ENCODE measurements at places on chromosomes 16 and 17.

- peak; percentile 30 for DNase-seq
These were observed 167.5 kb downstream of the RAB11FIP4 start for GRCh38 chr17:31558748-31559583.

DNA sequence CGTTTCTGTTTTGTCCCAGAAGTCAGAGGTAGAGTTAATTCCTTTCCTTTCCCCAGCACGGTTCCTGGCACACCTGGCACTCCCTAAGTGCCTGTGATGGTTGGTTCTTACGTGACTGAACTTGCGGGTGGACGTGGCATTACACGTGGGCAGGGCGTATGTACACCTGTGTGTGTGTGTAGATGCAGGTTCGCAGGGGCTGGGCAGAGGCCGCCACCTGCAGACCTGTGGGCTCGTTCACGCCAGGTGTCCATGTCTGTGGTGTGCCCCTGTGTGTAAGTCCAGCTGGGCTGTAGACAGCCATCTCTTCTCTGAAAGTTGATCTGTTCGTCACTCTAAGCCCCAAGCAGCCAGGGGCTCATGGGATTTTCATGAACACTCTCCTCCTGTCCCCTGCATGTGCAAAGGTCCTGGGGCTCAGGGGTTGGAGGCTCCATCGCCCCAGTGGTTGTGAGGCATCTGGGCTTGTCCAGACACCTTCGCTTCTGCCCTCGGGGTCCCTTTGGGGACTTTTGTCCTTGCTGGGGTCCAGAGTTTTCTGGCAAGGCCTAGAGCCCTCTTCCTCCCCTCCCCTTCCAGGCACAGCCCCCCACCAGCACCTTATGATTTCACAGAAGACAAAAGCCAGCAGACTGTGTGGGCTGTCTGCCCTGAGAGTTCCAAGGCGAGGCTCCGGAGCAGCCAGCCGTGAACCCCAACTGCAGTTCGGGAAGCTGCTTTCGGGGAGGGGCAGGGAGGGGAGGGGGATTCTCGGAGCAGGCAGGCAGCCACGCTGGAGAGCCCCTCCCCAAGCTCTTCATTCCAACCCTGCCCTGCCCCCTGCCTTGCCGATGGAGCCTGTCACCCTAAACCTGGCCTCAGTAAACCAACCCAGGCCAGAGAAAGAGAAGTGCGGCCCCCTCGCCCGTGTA, 5.4 kb upstream of the FSCN2 start:
- DNase-seq, result no peak

GRCh38 chr16:8675183-8676159, 1.1 kb downstream of the ABAT start:
- DNase-seq, result peak; percentile 56

DNA sequence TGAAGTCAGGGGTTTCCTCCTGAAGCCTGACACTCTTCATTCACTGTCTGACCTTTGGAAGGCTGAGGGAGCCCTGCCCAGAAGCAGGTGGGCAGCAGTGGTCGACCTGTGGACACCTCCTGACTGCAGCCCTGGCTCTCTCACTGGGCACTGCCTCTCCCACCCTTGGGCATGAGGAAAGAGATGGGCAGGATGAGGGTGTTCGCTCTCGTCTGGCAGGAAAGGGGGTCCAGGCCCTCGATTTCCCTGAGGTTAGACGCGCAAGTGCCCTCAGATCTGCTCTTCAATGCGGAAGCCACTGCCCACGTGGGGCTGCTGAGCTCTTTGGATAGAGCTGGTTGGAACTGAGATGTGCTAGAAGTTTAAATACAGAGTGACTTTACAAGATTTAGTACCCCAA, 171.9 kb downstream of the AHSP start:
- DNase-seq, result no peak

DNA sequence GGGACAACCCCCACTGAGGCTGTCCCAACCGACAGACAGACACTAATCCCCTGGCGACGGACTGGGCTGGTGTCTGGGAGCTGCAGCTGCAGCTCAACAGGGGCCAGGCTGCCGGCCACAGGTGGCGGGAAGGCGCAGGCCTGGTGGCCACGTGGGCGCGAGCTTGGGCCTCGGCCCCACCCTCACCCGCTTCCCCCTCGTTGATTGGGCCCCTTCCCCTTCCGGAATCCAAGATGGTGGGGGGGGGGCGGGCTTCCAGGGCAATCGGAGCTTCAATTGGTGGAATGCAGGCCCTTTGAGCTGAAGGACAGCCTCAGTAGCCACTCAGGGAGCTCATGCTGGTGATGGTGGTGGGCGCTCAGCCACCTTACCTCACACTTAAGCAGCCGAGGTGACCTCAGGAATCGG, 8.7 kb upstream of the TBX4 start:
- DNase-seq, result no peak

GRCh38 chr16:31004658-31005057, 5.8 kb downstream of the STX1B start:
- DNase-seq, result no peak

DNA sequence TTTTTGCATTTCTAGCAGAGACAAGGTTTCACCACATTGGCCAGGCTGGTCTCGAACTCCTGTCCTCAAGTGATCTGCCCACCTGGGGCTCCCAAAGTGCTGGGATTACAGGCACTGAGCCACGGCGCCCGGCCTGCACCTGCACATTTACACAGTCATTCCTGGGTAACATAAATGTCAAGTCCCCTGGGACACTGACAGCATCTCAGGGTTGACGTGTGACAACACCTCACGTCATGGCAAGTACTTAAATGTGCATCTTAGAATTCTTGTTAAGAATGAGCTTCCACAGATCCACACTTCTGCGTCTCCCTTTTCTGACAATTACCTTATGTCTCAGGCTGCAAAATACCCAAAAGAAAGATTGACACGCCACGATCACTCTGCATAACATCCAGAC, 80.5 kb downstream of the ABR start:
- DNase-seq, result no peak

GRCh38 chr16:15672514-15673167, 22.6 kb downstream of the NDE1 start:
- peak; percentile 27 for DNase-seq

DNA sequence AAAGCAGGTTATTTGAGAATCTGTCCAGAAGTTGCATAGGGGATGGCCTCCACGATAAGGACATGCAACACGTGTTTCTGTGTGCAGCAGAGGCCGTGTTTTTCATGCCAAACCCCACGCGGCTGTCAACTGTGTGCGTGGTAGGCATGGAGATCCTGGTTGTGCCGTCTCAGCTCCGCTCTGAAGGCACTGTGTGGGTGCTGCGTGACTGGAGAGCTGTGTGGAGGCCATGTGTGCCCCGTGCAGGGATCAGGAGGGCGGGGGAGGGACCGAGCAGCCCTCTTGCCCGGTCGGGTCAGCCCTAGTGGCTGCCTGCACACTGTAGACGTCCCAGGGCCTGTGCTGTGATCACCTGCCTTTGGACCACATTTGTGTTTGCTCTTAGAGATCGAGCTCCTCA, 74.5 kb downstream of the SEC14L1 start:
- no peak for DNase-seq

DNA sequence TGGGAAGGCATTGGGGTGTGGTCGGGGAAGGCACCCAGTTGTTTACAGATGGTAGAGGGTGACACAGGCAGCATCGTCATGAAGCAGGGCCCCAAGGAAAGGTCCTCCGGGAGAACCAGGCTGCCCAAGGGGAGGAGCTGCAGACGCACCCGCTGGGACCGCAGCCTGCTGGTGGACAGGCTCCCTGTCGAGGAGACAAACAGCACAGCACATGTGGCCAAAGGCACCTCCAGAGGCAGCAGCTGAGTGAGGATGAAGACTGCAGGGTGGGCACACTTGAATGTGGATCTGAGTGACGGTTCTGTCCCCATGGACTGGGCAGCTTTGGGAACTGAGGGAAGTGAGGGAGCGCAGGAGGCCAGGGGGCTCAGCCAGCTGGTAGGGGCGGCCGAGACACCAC, 12.4 kb downstream of the CHMP1A start:
- no peak for DNase-seq

DNA sequence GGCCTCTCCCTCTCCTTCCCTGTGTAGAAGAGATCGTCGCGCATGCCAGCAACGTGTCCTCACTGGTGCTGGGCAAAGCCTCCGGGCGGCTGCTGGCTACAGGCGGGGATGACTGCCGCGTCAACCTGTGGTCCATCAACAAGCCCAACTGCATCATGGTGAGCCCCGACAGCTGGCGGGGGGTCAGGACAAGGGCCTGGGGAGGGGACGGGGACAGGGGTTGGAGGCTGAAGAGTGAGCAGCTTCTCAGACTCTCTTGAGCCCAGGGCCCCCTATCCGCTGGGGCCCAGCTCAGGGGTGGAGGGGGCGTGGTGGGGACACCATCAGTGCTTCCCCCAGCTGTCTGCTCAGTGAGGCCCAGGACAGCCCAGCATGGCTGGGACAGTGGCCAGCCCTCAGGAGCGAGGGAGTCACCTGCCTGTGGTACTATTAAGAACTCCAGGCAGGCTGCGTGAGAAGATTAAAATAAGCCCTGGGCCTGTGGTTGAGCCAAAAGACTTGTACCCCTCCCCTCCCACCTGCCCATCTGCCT, 6.2 kb downstream of the KATNB1 start:
- no peak for DNase-seq

GRCh38 chr16:66503030-66503429, 46.9 kb downstream of the TK2 start:
- DNase-seq, result no peak

GRCh38 chr16:27670071-27670810, 120.3 kb downstream of the KATNIP start:
- no peak for DNase-seq

GRCh38 chr17:55454906-55455474, 33.4 kb upstream of the MMD start:
- no peak for DNase-seq

GRCh38 chr16:13756411-13757140, 163.4 kb upstream of the ERCC4 start:
- DNase-seq, result no peak

- DNase-seq, result no peak
These were observed 841 bp downstream of the C16orf89 start for GRCh38 chr16:5064915-5065314.

GRCh38 chr17:50835301-50836234, at the start of gene WFIKKN2:
WFIKKN2 (plus strand) TSS chr17:50835586; CDS start chr17:50835938, 352 bp downstream.
- DNase-seq, result no peak

- peak; percentile 74 for DNase-seq
These were observed at the start of gene DHRS11 for GRCh38 chr17:36591434-36592315. DHRS11 (plus strand) TSS chr17:36591879; CDS start chr17:36592010, 131 bp downstream.

DNA sequence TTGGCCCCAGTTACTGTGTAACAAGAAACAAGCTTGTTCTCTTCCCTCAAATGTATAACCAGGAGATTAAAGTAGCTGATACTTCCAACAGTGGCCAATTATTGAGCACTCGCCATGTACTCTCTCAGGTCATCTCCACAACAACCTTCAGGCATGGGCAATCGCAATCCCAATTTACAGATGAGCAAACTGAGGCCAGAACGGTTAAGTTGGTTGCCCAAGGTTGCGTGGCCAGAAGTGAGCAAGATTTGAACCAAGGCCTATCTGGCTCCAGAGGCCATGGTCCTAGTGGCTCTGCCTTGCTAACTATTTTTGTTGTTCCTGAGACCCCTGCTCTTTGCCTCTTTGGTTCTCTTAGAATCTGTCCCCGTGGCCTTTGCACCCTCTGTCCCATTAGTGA, 33.6 kb downstream of the IRX5 start:
- no peak for DNase-seq

DNA sequence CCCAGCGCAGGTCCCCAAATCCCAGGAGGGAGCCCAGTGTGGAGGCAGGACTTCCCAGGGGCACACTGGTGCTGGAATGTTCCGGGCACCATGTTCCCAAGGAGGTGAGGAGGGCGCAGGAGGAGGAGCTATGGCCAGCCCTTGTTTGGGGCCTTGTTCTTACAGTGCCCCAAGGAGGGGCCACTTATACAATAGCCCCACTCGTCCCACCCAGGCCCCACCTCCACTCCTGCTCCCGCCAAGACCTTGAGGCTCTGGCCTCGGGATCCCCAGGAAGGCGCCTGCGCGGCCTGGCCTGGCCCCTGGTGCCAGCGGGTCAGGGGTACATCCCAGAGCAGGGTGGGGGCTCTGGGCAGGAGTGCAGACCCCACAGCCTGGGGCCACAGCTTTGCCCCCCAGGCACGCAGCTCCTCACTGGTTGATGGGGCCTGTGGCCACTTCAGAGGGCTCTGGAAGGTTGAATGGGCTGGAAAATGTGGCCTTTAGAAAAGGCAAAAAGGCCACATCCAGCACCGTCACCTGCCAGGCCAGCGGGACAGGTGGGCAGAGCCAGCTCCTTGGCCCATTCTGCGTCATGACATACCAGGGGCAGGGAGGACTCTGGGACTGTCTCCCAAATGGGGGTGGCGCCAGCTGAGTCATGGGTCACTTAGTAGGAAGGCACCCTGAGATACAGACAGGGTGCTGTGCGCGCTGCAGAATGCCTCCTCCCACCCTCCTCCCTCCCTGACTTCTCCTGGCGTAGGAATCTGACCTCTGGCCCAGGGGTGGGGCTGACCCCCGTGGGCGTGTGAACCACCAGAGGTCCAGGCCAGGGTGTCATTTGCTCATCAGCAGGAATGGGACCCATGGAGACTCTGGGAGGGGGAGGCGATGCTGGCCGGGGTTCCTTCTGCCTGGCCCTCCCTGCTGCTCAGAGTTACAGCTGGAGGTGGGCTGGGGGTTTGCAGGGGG, 32.3 kb upstream of the PVALEF start:
- DNase-seq, result no peak

GRCh38 chr17:6244253-6244652, 174.1 kb downstream of the WSCD1 start:
- no peak for DNase-seq

DNA sequence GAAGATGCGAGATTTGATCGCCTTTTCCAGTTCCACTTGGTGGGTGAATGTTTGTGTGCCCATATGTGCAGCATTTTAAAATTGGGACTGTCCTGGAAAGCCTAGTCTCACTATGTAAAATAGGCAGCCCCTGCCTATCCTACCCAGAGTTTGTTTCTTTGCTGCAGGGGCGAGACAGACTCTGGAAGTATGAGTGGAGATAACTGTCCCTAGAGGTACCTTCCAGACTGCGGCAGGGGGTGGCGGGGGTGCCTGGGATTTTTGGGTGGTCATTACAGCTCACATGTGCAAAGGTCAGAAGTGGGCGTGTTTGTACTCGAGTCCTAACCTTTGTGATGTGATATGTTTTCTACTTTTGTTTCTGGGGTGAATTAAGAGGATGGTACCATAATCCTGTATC, 36.6 kb downstream of the MPRIP start:
- no peak for DNase-seq

Data from stimulated activated CD8-positive, alpha-beta memory T cell treated with anti-CD3 and anti-CD28 coated beads, Interleukin-7, amount 100 ng/mL, for 48 hours (primary cell).